ENCODE measurements at places on chromosomes 13 and 19. TPM values are rescaled to one million over a fixed set of nuclear protein-coding genes. Genes with fewer than 3 reads are reported as not detected.

DNA sequence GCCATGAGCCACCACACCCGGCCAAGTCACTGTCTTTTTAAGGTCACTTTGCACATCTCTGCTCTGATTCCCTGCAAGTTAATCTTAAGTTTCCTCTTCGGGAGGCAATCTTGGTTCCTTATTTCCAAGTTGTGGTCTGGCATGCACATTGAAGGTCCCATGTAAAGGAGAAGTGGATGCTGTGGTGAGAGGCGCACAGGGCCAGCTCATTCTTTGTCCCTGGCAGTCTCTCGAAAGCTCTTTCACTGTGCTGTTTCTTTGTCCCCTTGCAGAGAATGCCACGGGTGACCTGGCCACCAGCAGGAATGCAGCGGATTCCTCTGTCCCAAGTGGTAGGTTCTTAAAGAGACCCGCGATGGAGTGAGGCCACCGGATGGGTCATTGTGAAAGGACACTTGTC is 16.4 kb upstream of the C19orf33 start:
- DNase-seq = no peak

- DNase-seq = no peak
These were observed 69.8 kb downstream of the SIAH3 start for GRCh38 chr13:45781553-45782326.

GRCh38 chr19:6020972-6021805 is 43.2 kb upstream of the RANBP3 start:
- no peak for DNase-seq

GRCh38 chr19:1274852-1275259 is 474 bp upstream of the FAM174C start:
- DNase-seq = no peak

- DNase-seq = no peak
These were observed 155.8 kb downstream of the TEX29 start for GRCh38 chr13:111476197-111476596.

DNA sequence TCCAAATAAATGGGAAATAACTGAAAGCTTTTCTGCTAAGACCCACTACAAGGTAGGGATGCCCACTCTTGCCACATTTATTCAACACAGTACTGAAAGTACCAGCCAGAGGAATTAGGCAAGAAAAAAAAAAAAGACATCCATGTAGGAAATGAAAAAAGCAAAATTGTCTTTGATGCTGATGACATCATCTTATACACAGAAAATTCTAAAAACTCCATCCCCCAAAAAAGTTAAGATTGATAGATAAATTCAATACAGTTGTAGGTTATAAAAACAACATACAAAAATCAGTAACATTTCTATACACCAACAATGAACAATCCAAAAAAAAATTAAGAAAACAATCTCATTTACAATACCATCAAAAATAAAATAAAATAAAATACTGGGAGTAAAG is 330.4 kb downstream of the RBM26 start:
- no peak for DNase-seq

- no peak for DNase-seq
These were observed 198.8 kb downstream of the NBEA start for GRCh38 chr13:35140831-35141230.

ISYNA1 gene
- total RNA-seq = 68.5 TPM

SLC7A9 gene
- 0.46 TPM for total RNA-seq

FGF22 gene
- not detected for total RNA-seq

Data from endothelial cell (in vitro differentiated cells).